ENCODE measurements at places on chromosomes 3 and 15. TPM values are rescaled to one million over a fixed set of nuclear protein-coding genes. Genes with fewer than 3 reads are reported as not detected.

- DNase-seq, result no peak
These were observed 130.2 kb downstream of the CHSY1 start for GRCh38 chr15:101121511-101122090.

DNA sequence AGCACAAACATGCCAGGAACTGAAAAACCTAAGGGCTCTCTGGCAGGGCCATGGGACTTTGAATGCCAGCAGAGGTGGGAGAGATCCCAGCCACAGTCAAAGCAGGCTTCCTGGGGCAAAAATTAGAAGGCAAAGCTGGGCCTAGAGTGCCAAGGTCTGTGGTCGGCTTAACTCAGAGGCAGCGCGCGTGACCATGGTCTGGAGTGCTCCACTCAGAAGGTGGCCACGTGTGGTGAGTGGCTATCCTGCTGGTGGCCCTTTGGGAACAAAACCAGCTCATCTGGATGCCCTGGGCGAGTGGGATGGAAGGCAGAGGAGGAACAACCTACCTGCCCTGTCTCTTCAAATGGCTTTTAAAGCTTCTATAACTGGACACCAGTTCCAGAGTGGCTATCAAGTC is 63.1 kb downstream of the OXNAD1 start:
- no peak for DNase-seq

DNA sequence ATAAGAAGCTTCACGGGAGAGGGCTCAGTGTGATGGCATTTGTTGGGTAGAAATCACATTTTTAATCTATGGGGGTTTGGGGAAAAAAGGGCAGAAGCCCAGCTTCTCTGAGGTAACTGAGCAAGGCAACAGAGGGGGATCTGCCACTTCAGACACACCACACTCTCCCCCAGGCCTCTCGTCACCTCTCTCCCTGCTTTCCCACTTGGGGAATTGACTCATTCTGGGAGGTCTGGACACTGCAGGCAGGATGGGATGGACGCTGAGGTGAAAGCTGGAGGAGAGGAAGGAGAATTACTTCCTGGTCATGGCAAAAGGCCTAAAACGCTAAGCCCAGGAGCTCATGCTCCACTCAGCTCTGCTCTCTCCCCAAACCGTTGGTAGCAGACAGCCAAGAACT is 33.2 kb downstream of the MYO5C start:
- no peak for DNase-seq

Gene ERC2
- not detected for total RNA-seq

DNA sequence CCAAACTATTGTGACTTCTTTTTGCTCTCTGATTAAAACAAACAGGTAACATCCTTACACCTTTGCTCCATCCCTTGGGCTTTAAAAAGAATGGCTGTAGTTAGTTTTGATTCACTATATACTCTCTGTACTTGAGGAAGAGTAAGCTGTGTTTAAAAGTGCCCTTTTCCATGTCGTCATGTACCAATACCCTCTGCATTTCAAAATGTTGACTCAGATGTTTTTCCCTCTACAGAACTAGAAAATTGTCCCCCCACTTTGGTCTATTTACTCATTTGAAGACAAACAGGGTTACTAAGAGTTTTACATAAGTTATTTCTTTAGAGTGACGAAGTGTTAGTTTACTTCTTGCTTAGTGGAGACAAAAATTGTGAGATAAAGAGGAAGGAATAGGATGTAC is 62.7 kb downstream of the TASOR start:
- DNase-seq, result no peak

DNA sequence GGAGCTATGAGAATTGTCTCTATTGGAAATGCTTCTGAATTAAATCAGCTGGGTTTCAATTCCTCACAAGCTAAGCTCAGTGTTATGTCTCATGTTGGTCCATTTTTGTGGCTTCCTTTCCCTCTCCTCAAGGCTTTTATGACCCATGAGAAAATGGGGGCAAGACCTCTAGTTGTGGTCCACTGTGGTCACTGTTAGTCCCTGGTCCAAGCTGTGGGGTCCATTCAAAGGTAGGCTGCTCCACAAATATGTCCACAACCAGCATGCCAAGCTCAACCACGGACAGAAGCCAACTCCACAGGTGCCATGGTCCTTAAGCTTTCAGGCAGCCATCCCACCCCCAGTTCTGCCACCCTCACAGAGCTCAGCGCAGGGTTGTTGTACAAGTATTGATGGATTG is 14.9 kb upstream of the TPM1 start:
- no peak for DNase-seq

- DNase-seq, result no peak
These were observed 159.3 kb downstream of the IL1RAP start for GRCh38 chr3:190673148-190673547.

- peak; percentile 19 for DNase-seq
These were observed at the start of gene DNAJB8 for GRCh38 chr3:128466840-128467541. DNAJB8 (minus strand) TSS chr3:128466890; CDS start chr3:128463245, 3,645 bp downstream.

Gene TMEM108
- total RNA-seq, result not detected

- no peak for DNase-seq
These were observed 27.9 kb downstream of the SOX2 start for GRCh38 chr3:181739628-181740027.

GRCh38 chr15:58268746-58269267 is 130.6 kb downstream of the AQP9 start:
- no peak for DNase-seq

- DNase-seq, result no peak
These were observed 945 bp downstream of the VIPR1 start for GRCh38 chr3:42503251-42503924.

Gene TLR9
- total RNA-seq, result not detected

Gene CYP1A2
- total RNA-seq, result not detected

GRCh38 chr3:188322135-188322887 is 168.4 kb downstream of the LPP start:
- no peak for DNase-seq

Gene UROC1
- not detected for total RNA-seq

Gene RETNLB
- not detected for total RNA-seq

Gene GPR27
- 1.3 TPM for total RNA-seq

DNA sequence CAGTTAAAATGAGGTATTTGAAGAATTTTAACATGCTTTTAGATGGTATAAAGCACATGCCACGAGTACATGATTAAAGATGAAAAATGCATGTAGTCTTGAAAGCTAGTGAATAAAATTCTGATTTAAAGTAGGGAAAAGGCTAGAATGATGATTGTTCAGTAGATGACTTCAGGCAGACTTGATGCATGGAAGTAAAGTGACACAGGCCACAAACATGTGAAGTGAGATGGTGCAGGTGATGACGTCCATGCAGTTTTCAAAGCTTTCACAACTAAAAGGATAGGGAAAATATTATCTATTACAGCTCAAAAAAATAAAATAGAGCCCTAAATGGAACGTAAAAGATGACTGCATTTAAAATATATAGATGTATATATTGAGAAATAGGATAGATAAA is 140.9 kb downstream of the TFG start:
- DNase-seq, result no peak

Gene TNFAIP8L3
- total RNA-seq, result not detected

GRCh38 chr3:69925506-69925905 is 74.0 kb upstream of the SAMMSON start:
- no peak for DNase-seq

Gene SRGAP3
- 1.4 TPM for total RNA-seq

GRCh38 chr15:91523596-91523995 is 329.9 kb upstream of the SLCO3A1 start:
- no peak for DNase-seq

GRCh38 chr3:47577583-47578118 is 1.0 kb downstream of the CSPG5 start:
- no peak for DNase-seq

Gene ENTPD3
- not detected for total RNA-seq

Gene CHRFAM7A
- total RNA-seq, result not detected

- DNase-seq, result no peak
These were observed 410.1 kb downstream of the RAP2B start for GRCh38 chr3:153572165-153572564.

GRCh38 chr3:133301194-133301593 is 98.7 kb upstream of the BFSP2 start:
- no peak for DNase-seq

GRCh38 chr3:129577366-129577765 is 29.1 kb downstream of the PLXND1 start:
- DNase-seq, result no peak

DNA sequence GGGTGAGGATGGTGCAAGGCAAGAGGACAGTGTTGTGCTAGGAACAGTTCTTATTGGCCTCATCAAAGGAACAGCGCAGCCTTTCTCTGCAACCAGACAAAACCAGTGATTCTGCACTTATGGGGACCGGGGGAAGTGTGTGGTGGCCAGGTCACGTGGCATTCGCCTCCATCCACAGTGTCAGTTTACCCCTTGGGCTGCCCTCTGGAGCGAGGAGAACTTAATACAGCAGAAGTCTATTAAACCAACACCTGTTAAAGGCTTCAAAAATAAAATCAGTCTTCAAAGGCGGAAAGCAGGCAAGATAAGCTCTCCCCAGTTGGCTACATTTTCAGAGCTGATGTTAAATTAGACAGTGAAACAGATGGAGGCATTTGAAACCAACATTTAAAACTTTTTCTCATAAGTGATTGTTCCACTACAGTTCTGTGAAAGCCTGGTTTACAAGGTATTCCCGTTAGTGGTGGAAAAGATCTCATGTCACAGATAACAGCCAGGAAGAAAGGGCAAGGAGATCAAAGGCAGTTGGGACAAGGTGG is 75.2 kb downstream of the LRIG1 start:
- no peak for DNase-seq

Gene SLC22A13
- 0.79 TPM for total RNA-seq

Gene ARPP21
- total RNA-seq, result not detected

DNA sequence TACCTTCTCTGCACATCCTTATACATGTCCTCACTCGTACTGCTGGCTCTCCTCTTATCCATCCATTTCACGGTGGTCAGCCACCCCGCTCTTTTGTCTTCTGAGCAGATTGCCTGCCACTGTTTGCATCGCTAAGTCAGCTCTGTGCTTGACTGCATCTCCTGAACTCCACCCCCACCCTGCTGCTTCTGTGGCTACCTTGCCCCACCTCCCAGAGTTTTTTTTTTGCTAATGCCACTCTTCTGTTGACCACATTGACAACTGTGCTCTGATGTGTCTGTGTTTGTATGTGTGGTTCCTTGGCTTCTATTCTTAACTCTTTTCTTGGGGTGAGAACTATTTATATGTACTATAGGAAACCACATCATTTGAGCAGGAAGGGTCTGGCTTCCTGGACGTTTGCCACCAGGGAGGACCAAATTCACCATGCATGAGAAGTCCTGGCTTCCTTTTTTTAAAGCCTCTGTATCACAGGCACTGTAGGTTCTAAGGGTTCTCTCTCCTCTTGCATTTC is 12.8 kb upstream of the MTMR10 start:
- no peak for DNase-seq

- DNase-seq, result no peak
These were observed 4.3 kb upstream of the GPR62 start for GRCh38 chr3:51950899-51951298.

GRCh38 chr15:91515188-91515754 is 338.2 kb upstream of the SLCO3A1 start:
- no peak for DNase-seq

GRCh38 chr3:104126864-104127553 is 1239.7 kb upstream of the ALCAM start:
- no peak for DNase-seq

Gene KIAA1143
- total RNA-seq, result 30.7 TPM

- DNase-seq, result no peak
These were observed 7.6 kb downstream of the LRRN1 start for GRCh38 chr3:3806856-3807255.

DNA sequence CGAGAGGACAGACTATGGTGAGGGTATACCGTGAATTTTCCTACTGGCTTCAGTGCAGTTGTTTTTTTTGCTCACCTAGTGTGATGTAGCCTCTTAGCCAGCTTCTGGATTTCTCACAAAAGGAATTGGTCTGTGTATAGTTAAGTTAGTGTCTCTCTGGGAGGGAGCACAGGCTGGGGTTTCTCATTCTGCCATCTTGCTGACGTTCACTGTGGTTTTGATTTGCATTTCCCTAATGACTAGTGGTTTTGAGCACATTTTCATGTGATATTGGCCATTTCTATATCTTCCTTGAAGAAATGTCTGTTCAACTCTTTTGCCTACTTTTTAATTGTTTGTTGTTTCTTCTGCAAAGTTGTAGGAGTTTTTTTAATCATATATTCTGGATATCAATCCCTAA is 2.2 kb upstream of the CD86 start:
- no peak for DNase-seq

Gene MCF2L2
- total RNA-seq, result 5.7 TPM

Gene SPSB4
- not detected for total RNA-seq

GRCh38 chr3:70606018-70606417 is 293.6 kb upstream of the MDFIC2 start:
- no peak for DNase-seq

DNA sequence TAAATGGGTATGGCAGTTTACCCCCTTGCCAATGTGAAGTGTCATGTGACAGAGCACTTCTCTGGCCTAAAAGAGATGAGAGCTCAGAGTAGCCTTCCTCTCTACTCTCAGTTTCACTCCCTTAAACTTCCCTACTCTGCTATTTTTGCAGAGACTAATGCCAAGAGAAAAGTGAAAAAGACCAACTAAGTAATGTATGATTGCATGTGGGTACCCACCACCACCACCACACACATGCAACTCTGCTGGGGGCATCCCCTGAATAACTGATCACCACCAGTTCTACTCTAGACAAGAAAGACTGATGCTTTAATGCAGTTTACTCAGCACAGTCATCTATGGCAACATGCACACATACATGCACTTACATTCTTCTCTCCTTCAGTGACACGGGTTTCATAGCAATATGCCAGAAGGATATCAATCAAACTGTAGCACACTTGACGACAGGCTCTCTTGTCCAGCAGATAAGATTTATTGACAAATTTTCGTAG is 31.3 kb downstream of the SHQ1 start:
- no peak for DNase-seq

DNA sequence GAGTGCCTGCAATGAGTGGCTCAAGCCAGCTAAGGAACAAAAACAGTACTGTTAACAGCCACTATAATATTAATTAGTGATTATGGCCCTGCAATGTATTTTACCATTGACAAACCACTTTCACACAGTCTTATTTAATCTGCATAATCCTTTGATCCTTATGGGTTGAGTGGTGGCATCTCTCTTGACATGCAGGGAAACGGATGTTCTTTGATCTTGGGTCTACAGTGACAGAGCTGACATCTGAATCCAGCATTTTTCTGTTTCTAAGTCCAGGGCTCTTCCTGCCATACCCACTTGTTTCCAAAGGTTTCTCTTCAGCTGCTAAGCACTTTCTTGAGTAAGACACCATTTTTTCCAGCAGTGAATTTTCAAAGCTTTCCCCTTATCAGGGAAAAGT is 277.7 kb upstream of the ROPN1 start:
- no peak for DNase-seq

Gene PDIA5
- total RNA-seq, result 5.9 TPM

Gene MINDY2
- total RNA-seq, result 17.9 TPM

Gene RYK
- total RNA-seq, result 38.0 TPM
